Stimulated activated CD4-positive, alpha-beta T cell treated with anti-CD3 and anti-CD28 coated beads, Interleukin-1b, Interleukin-23, amount 100 ng/mL, for 4 hours (primary cell): ENCODE measurements at places on chromosomes 16 and 17.

- DNase-seq, result no peak
Measured at GRCh38 chr16:72126429-72126765, 32.8 kb downstream of the DHX38 start.

DNA sequence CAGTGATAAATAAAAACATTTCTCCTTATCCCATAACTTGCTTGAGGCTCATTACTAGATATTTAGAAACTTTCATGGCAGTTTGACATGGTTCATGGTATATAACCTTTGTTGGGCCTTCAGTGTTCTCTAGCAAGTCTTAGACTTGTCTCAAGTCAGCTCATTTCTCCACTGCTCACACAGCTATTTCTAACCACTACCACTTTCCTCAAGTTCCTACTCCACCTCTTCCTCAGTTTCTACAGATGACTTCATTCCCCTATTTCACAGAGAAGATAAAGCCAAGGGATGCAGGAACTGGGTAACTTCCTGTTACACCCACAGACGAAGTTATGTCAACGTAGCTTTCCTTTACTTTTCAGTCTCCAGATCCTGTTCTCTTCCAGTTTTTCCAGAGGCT is 23.2 kb downstream of the NLK start:
- DNase-seq, result no peak

- no peak for DNase-seq
Measured at GRCh38 chr16:81873843-81874752, 95.0 kb downstream of the PLCG2 start.

DNA sequence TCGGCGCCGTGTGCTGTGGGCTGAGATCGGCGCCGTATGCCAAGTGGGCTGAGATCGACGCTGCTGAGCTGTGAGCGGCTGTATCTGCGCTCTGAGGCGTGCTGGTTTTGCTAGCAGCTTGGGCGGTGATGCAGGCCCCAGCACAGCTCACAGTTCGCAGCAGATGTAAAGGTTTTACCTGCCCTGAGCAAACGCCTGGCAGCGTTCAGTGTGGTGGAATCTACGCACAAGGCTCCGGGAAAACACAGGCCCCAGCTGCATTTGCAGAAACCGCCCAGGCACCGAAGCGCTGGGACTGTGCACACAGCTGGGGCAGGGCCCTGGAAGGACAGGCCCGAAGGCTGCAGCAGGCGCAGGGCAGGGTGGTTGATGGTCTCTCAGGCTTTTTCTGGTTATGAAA is 8.0 kb upstream of the ZNF469 start:
- no peak for DNase-seq

DNA sequence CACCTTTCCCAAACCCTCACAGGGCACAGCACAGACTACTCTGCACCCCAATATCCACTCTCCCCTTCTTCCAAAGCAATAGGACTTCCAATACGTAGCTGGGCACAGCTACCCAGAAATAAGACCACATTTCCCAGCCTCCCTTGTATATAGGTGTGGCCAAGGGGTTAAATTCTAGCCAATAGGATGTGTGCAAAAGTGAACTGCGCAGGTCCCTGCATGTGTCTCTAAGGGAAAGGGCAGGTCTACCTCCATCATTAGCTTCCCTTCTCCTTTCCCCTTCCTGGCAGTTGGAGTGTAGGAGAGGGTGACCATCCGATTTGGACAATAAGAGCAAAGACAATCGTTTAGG is 25.5 kb upstream of the SNN start:
- DNase-seq, result no peak

GRCh38 chr16:78675312-78675711 is 575.9 kb downstream of the WWOX start:
- no peak for DNase-seq

GRCh38 chr17:67124450-67125148 is 80.2 kb downstream of the CACNG1 start:
- DNase-seq, result no peak

DNA sequence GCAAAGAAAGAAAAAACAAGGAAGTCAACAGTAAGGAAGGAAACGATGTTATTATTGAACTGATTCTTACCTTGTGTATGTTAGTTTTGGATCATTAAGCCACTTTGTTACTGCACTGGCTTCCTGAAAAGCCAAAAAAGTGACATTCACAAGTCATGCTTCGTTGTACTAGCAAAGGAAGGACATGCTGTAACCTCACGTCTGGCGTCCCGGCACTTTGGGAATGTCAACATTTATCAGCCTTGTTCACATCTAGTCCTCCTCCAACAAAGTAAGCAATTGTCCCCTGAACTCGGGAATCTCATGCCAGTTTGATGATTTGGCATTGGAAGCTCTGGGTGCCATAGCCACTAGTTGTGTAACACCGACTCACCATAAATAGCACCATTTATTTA is 731 bp upstream of the MKS1 start:
- DNase-seq, result no peak

DNA sequence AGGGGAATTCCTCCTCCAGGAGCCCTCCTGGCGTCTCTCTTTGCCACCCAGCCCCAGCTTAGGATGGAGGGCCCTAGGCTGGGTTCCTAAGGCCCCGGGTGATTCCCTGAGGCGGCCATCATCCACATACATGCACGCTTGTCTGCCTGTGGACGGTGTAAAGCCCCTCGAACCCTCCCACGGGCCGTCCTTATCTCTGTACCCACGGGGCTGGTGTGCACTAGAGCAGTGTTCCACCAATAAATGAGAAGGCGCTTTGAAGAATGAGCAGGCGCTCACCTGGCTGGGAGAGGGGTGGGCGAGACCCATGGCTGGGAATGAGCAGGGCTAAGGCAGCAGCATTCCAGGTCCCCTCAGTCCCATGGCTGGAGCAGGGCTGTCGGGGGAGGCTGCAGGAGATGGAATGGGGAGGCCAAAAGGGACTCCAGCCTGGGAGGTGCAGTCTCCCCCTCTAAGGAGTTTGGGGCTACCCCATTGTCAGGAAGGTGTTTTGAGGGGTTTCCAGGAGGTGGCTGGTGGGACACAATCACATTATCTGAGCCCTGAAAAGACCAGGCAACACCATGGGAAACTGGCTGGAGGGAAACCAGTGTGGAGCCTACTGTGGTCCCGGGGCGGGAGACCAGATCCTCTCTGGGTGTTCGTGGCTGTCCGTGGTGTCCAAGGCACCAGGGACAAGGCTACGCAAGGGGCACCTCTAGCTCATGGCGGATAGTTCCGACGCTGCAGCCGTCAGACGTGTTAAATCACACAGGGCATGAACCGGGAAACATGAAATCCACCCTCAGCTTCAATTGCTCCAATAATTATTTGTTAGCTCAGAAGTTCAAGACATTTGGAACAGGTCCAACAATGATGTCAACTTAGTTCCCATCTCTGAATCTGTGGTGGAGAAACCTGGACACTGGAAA is 87.5 kb upstream of the DNAH17 start:
- DNase-seq, result no peak

GRCh38 chr16:68319185-68319908 is 8.5 kb downstream of the PRMT7 start:
- no peak for DNase-seq
